T-helper 9 cell (primary cell): ENCODE measurements at places on chromosomes 13 and 19.
A peak's percentile ranks its signal among the peaks of the same experiment; 100 is the strongest.

DNA sequence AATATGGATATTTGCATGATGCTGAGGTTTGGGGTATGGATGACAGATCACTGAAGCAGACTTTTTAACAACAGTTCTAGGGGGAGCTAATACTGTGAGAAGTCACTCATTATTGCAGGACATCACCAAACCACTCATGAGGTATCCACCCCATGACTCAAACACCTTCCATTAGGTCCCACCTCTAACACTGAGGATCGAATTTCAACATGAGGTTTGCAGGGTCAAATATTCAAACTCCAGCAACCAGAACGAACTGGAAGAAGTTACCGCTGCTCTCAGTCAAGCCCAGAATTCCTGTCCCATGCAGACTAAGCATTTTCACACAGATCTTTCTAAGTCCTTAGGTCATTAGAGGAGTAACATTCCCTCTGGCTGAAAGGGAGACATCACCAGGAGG is 758.9 kb downstream of the UQCRFS1 start:
- DNase-seq = no peak

DNA sequence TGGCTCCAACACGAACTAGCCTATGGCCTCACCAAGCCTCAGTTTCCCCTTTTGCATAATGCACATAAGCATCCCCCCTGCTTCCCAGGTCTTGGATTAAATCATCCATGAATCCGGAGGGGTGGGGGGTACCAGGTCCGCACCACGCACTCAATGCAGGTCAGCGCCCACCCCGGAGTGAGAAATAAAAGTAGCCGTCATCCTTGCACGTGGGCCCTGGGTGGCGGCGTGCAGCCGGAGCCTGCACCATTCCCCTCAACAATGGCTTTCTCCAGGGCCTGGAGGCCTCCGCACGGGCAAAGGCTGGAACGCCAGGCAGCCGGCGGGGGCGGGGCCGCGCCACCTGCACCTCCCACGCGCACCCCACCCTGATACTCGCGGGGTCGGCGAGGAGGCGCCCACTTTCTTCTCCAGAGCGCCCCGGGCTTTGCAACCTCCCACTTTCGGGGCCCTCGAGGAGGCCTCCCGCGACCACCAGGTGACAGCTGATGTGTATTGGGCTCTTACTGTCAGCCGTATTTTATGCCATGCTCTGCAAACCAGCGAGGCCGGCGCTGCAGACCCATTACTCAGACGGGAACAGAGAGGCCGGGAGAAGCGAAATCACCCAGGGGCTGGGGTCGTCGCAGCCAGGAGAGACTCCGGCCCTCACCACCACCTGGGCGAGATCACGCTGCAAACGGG is 767 bp upstream of the GADD45B start:
- peak; percentile 47 for DNase-seq

DNA sequence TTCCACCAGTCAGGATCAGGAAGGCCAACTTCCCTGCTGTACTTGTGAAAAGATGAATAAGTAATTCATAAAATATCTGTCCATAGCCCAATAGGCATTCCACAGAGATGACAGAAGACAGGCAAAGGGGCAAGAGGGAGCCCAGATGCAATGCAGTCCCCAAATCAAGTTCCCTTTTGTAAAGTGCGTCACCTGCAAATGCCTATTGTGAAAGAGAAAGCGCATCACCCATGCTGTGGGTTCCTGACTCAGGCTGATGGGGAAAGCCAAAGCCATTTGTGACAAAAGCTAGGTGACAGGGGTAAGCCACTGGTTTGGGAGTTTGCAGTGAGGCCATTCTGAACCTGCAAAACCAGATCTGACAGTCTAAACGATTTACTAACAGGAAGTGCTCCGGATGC is 157.5 kb upstream of the ZNF536 start:
- DNase-seq = no peak

DNA sequence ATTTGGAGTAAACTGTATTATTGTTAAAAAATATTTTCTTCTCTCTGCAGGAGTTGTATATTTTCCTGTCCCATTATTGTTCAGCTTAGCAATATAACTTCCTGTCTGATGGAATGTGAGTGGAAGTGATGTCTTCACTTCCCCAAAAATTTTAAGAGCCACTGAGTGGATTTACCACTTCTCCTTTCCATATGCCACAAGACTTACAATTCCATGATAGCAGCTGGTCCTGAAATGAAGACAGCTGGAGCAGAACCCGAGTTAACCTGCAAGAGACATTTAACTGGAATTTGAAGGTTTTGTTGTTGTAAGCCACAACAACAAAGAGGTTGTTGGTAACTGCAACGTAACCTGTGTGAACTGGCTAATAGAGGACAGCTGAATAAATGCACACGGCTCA is 23.4 kb upstream of the TBC1D4 start:
- DNase-seq = no peak

DNA sequence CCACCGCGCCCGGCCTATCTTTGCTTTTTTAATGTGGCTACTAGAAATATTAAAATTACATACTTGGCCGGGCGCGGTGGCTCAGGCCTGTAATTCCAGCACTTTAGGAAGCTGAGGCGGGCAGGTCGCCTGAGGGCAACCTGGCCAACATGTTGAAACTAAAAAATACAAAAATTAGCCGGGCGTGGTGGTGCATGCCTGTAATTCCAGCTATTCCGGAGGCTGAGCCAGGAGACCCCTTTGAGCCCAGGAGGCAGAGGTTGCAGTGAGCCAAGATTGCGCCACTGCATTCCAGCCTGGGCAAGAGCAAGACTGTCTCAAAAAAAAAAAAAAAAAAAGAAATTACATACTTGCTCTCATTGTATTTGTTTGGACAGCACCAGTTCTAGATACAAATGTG is 34.8 kb upstream of the DPRX start:
- DNase-seq = no peak

DNA sequence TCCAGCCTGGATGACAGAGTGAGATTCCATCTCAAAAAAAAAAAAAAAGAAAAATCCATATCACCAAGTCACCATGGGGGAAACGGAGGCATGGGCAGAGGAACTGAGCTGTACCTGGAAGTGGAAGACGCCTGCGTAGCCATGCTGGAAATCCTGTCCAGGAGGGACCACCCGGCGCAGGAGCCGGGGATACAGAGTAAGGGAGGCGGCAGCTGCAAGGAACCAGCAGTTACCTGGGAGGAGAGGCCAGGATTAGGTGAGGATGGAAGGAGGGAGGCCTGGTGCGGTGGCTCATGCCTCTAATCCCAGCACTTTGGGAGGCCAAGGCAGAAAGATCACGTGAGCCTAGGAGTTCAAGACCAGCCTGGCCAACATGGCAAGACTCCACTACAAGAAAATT is 2.0 kb downstream of the CAPN12 start:
- DNase-seq = no peak

GRCh38 chr13:113972451-113973217 is 1.2 kb downstream of the C13orf46 start:
- no peak for DNase-seq

DNA sequence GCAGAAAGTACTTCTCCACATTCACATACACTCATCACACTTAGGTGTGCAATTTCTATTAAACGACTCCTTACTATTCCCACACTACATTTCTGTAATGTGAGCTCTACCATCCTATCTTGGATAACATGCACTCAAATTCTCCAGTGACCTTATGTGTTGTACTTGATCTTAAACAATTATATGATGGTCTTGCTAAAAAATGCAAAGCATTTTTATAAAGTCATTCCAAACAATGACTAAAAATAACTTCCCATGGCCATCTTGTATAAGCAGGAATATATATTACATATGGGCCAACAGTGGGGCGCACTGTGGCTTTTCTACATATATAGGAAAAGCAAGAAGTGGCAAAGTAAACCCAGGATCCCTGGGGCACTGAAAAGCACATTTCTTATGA is 155.5 kb downstream of the FLT1 start:
- no peak for DNase-seq
